ENCODE measurements at places on chromosomes 16 and 17.
A peak's percentile ranks its signal among the peaks of the same experiment; 100 is the strongest.

DNA sequence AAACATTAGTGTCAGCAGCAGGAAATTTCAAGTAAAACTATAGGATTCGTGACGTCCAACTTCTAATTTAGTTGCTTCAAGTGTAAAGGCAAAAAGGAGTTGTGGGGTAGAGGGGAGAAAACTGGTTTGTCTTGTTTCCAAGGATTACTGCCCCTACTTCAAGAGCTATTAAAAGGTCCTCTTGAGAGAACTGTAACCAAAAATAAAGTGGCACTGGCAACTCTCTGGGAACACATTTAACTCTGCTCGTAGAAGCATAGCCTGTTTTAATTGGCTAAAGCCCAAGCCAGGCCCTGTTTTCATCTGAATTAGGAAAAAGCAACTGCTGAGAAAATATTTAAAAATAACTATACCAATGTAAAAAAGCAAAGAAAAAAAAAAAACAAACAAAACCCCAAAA lies 51.8 kb upstream of the AKAP1 start:
- DNase-seq, result no peak

DNA sequence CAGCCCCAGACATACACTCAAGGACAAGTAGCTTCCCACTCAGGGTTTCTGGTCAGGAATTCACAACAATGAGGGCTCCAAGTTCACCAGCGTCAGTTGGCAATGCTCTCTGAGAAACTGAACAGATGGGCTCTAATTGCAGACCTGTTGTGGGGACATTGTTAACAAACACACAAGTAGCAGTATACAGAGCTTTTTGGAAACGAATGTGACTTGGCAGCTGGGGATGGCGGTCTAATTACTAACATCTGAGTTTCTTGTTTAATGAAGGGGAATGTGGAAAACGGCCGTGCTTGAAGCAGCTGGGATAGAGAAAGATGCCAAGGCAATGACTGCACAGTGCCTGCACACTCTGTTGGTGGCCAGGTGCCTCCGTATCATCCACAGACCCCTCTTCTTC lies 316.1 kb upstream of the IRX3 start:
- peak; percentile 7 for DNase-seq

DNA sequence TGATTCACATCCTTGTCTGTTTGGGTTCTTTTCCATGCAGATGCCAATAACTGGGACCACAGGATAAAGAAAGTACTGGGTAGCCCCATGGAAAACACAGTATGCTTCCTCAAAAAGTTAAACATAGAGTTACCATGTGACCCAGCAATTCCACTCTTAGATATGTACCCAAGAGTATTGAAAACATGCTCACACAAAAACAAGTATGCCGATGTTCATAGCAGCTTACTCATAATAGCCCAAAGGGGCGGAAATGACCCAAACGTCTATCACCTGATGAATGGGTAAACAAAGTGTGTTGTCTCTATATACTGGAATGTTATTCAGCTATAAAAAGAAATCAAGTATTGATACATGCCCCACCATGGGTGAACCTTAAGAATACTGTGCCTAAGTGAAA lies 55.4 kb downstream of the CYB5B start:
- DNase-seq, result no peak

- DNase-seq, result peak; percentile 48
Observed at GRCh38 chr17:49343273-49343672, 18.8 kb downstream of the ZNF652 start.

- no peak for DNase-seq
Observed at GRCh38 chr16:54165912-54166865, 120.4 kb downstream of the IRX3 start.

DNA sequence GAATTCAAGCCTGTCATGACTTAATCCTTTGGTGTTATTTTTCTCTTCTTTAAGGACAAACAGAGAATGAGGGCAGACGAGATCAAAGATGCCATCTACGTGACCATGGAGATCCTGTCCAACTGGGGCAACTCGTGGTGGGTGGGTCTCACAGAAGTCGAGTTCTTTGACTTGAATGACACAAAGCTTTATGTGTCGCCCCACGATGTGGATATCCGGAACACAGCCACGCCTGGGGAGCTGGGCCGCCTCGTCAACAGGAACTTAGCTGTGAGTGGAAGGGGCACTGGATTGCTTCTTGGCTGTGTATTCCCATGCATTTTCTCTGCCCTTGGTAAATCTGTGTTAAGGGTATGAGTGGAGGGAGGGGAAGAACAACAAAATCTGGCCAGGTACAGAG lies 158.7 kb downstream of the KATNIP start:
- no peak for DNase-seq

DNA sequence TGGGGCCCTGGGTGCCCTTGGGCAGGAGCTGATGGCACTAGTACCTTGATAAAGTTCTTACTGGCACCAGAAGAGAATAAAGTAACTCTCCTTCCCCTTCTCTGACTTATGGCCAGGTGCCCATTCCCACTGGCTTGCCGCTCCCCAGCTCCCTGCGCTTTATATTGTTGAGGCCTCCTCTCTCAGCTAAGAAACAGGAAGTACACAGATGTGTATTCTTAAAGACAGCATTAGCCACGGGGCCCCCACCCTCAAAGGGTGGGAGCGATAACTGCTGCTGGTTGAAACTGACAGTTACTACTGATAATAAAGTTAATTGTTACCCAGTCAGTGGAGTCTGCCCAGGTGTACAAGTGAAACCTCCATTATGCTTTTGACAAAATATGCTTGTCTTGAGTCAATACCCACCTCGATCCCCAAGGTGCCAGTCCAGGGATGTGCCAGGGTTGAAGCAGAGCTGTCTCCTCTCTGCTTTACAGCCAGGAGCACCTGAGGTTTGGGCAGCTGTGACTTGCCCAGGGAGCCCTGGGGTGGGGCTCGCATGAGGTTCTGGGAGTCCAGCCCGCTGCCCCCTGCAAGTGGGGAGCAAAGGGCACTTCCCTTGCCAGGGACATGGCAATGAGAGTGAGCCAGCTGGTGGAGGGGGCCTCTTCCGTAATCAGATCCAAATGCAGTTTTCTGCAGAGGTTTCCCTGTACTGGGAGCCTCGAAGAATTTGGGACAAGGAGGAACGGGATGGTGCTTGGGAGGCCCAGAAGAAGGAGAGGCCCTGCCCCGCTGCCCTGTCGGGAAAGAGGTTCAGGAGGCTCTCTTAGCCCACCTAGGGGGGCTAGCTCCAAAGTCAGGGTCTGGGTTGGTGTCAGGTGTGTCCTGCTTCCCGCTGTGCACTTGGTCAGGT lies 5.4 kb upstream of the CLDN9 start:
- no peak for DNase-seq

GRCh38 chr17:18015593-18015992 lies 23.4 kb downstream of the ATPAF2 start:
- DNase-seq, result no peak

GRCh38 chr17:68004201-68004600 lies 7.9 kb upstream of the C17orf58 start:
- no peak for DNase-seq

DNA sequence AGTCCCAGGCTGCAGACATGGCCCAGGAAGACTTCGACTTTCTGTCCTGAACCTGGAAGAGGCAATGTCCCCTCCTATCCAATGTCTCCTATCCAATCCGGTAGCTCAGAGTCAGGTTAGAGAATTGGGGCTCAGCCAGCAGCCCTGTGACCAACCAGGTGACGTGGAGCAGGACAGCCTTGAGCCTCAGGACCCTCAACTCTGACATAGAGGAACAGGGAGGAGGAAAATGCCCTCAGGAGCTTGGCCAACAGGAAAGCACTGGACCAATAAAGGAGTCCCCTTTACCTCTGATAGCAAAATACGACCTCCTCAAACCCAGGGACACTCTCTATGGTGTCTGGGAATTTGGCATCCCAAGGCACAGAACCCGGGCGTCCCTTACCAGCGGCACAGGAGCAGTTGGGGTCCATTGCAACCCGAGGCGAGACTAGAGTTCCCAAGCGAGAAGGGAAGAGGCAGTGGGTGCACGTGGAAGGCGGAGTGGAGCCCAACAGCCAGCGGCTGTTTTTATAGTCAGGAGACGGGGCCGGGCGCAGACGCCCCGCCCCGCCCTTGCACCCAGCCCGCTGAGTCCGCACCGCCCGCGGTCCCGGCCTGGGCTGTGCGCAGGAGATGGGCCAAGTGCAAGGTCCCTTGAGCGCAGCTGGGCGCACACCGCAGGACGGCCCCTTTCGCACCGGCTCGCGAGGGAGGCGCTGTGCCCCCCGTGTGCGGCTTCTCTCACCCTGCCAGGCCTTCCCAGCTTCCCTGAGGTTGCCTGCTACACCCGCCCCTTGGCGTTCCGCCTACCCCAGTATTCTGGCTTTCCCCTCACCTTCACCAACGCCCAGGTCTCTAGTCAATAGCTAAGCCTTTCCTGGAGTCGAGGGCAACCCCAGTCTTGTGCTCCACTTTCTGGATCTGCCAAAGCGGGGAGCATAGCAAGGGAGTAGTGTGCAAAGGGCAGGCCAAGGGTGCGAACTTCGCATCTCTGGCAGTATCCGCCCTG lies at the start of gene MT1G:
Gene MT1G (minus strand): TSS at position 485 of the 991 bp plus-strand sequence. CDS start 72 bp downstream, at position 413.
- no peak for DNase-seq

DNA sequence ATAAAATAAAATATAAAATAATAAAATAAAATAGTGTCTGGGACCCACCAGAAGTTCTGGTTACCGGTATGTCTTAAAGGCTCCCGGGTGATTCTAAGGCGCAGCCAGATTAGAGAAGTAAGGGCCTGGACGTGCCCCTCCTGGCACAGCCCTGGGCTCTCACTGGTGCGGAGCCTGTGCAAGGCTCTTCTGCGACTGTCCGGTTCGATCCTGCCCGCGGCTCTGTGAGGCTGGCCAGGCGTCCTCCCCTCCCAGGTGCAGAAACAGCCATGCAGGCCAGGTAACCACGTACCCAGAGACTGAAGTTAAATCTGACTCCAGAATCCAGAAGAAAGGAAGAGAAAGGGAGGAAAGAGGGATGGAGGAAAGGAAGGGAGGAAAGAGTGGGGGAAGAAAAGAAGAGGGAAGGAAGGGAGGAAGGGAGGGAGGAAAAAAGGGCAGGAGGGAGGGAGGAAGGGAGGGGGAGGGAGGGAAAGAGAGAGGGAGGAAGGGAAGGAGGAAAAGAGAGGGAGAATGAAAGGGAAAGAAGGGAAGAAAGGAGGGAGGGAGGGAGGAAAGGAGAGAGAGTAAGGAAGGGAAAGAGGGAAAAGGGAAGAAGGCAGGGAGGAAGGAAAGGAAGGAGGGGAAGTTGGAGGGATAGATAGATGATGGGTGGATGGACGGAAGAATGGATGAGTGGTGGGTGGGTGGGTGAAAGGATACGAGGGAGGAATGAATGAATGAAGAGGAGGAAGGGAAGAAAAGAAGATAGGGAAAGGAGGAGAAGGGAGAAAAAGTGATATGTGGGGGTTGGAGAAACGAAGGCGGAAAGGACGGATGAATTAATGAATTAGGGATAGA lies 42.3 kb downstream of the C16orf82 start:
- no peak for DNase-seq

DNA sequence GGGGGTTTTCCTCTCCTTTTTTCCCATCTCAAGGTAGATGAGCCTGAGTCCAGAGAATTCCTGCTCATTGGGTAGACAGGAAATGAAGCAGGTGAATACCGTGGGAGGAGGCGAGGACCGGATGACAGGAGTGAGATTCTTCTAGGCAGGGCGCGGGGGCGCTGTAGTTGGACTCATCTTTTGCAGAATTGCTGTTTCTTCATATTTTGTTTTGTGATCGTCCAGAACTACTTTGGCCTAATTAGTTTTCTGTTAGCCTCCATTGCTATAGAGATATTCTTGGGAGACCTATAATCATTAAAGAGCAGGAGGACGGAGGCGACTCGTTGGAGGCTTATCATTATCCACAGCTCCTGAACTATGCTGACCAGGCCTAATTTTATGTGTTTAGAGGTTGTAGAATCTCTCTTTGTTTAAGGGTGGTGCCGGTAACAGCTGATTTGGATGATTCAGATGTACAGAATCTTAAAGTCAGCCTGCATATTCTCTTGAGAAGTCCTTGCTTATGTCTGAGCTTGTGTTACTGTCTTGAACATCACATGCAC lies 650 bp downstream of the ATP6V0A1 start:
- DNase-seq, result peak; percentile 74

GRCh38 chr17:7404737-7405349 lies 946 bp upstream of the TMEM256 start:
- DNase-seq, result peak; percentile 21

DNA sequence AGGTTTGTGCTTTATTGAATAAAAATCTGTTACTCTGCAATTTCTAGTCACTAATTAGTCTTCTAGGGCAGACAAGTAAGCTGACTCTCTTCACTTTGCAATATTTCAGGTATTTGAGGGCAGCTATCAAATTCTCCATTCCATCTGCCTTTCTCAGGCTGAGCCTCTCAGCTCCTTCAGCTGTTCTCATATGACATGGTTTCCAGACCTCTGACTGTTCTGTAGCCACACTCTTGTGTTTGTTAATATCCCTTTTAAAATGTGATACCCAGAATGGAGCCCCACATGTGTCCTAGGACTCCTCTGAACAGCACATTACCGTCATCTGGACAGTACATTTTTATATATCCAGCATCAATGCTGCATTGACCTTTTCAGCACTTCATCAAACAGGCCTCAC lies 46.1 kb upstream of the MTMR4 start:
- DNase-seq, result no peak

- no peak for DNase-seq
Observed at GRCh38 chr16:81532491-81533174, 88.0 kb downstream of the CMIP start.

GRCh38 chr17:19386051-19386929 lies 700 bp downstream of the MFAP4 start:
- DNase-seq, result peak; percentile 96

DNA sequence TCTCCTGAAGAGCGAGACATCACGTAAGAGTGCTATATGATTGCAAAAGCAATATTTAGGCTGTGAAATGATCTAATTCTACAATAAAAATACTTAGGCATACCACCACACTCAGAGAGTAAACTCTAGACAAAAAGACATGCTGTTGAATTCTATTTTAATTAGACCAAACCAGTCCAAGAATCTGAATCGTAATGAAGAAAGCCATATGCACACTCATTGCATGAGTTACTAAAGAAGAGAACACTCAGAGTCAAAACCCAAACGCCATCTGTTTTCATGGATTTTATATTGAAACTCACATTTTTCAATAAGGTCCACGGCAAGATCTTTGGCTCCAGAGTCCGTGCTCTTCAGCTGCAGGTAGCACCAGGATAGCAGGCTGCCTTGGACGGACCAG lies 65.2 kb downstream of the ZZEF1 start:
- no peak for DNase-seq

Measured in fibroblast of mammary gland (primary cell).